ENCODE measurements at places on chromosomes 2 and 18. TPM values are rescaled to one million over a fixed set of nuclear protein-coding genes. Genes with fewer than 3 reads are reported as not detected.

Gene MAPK4
- total RNA-seq = 4.7 TPM

Gene MBP
- total RNA-seq = 11.1 TPM

Gene DUSP2
- total RNA-seq = 5.7 TPM

Gene C2orf72
- total RNA-seq = 0.62 TPM

Gene NCK2
- total RNA-seq = 43.1 TPM

Gene PDCD1
- 0.04 TPM for total RNA-seq

Gene GDF7
- total RNA-seq = 0.62 TPM

Gene AGBL5
- total RNA-seq = 12.4 TPM

Gene CAPN14
- 0.09 TPM for total RNA-seq

Gene MXD1
- 2.7 TPM for total RNA-seq

Gene POTEC
- total RNA-seq = not detected

Gene TUBA3D
- not detected for total RNA-seq

Gene ATP6V1C2
- total RNA-seq = 1.1 TPM

Gene C2orf78
- total RNA-seq = not detected

Gene TUBA4B
- total RNA-seq = 0.04 TPM

Gene DNAJC10
- total RNA-seq = 77.4 TPM

Gene CPO
- 0.13 TPM for total RNA-seq

Gene CACNB4
- 7.2 TPM for total RNA-seq

Gene HOXD1
- total RNA-seq = 0.71 TPM

Gene RIT2
- not detected for total RNA-seq

Gene SP140
- total RNA-seq = 0.22 TPM

Gene CHRND
- total RNA-seq = 83.7 TPM

Gene HOXD4
- total RNA-seq = 2.2 TPM

Gene FBLN7
- total RNA-seq = 5.1 TPM

Gene ROCK2
- total RNA-seq = 47.9 TPM

Gene MARCHF4
- total RNA-seq = not detected

Gene IL36A
- not detected for total RNA-seq

Gene SLC66A2
- 24.2 TPM for total RNA-seq

Gene ST8SIA5
- 1.0 TPM for total RNA-seq

Gene MTX2
- total RNA-seq = 36.8 TPM

Gene LRRC30
- 6.5 TPM for total RNA-seq

Gene TRIM43
- total RNA-seq = not detected

Gene POTEI
- total RNA-seq = not detected

Gene SAG
- total RNA-seq = 0.18 TPM

Gene C1QL2
- total RNA-seq = not detected

Gene AQP12B
- not detected for total RNA-seq

Gene PLCD4
- 41.8 TPM for total RNA-seq

Gene LCT
- total RNA-seq = not detected

Gene PSMG2
- total RNA-seq = 61.0 TPM

Gene MYL1
- 10,096 TPM for total RNA-seq

Gene PARD3B
- total RNA-seq = 15.3 TPM

Gene DPP10
- 0.27 TPM for total RNA-seq

Gene DOK6
- total RNA-seq = 4.9 TPM

Gene VAMP5
- 18.0 TPM for total RNA-seq

Gene ERBB4
- total RNA-seq = 12.7 TPM

Gene RTP5
- total RNA-seq = not detected

Gene SERPINB13
- not detected for total RNA-seq

Gene BCL11A
- total RNA-seq = 1.1 TPM

Gene TDRD15
- not detected for total RNA-seq

Gene TYMS
- total RNA-seq = 19.7 TPM

Gene SCYGR8
- total RNA-seq = not detected

Gene CCDC68
- 0.58 TPM for total RNA-seq

Gene GKN1
- total RNA-seq = 0.09 TPM

Gene PLEK
- total RNA-seq = 4.4 TPM

Measured in muscle of leg (tissue), 16 donors.